Activated CD4-positive, alpha-beta T cell treated with anti-CD3 and anti-CD28 coated beads, Interleukin-2, amount 10 ng/mL, durations not matched to agents 24 days and 14 days (primary cell): ENCODE measurements at places on chromosomes 2 and 18.

DNA sequence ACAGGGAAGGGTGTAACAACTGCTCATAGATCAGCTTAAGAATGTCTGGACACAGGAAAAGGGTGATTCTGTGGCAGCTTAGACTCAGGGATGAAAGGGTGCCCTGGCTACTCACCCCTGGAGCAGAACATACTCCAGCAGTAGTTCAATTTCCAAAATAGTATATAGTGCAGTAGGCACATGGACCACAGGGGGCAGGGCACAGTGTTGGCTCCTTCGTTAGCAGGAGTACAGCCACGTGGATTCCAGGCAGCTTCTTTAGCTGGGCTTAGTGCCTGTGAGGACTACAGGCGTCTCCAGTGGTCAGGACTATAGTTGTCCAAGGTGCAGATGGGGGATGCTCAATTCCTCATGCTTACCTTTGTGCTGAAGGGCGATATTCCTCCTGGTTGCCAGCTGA, 277.5 kb upstream of the DDX18 start:
- no peak for DNase-seq

- DNase-seq: peak; percentile 90
These were observed 128.0 kb upstream of the GYPC start for GRCh38 chr2:126527836-126528490.

DNA sequence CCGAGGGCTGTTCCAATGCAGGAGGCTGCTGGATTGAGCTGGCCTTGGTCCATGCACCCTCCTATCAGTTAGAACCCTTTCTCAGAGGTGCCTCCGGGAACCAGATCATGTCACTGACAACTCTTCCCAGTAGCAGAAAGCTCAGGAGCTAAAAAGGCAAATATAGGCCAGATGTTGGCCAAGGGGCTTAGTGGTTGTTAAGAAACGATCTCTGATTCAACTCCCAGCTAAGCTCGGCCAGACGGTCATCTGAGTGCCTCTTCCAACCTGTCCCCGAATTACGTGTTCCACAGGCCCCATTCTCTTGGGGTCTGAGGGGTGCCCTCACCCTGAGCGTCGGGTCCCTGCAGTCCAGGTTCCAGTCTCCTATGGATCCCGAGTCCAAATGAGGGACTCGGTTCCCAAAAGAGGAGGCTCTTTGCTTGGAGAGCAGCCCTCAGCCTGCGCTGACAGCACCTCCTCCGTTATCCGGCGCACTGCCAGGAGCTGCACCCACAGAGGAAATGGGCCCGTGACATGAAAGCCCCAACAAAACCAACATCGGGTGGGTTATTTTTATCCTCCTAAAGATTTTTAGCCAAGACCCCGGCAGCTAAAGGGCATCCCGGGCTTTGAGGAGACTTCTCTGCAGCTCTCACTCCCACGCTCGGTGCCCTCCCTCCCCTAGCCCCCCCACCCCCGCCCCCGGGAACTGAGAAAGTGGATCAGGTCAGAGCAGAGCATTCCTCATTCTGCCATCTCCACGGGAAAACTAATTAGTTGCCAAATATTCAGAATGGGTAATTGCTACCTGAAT, 106.6 kb upstream of the ID2 start:
- peak; percentile 81 for DNase-seq

DNA sequence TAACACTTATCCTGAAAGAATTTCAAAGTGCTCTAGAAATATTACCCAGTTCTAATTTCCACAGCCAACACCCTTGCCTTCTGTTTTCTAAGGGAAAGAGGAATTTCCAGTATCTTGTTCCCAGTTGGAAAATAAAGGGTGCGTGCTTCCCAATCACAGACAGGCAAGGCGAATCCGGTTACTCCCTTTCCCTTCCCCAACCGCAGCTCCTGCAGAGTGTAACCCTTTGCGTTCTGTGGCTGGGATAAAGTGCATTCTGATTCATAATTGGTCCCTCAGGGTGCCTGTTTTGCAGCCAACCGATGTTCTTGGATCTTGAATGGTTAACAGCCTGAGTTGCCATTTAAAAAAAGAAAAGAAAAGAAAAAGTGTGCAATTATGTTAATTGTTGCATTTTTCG, 40.6 kb upstream of the PGAP1 start:
- DNase-seq: no peak

DNA sequence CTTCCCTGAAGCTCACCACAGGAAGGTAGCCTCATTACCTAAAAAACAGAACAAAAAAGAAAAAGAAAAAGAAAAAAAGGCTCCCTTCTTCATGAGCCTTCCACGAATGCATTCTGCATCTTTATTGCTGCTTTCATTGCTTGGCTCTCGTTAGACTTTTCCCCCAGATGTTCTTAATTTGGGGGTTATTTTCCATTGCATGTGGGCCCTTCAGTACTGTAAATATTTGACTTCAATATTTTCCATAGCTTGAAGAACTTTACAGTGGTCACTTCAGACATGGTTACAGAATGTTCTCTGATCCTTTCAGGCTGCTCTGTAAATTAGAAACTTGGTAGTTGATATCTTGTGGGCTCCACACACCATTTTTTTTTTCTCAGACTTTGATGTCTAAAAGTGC, 65.6 kb upstream of the COPS8 start:
- no peak for DNase-seq

GRCh38 chr2:166057370-166058164, 70.3 kb downstream of the SCN1A start:
- DNase-seq: no peak

- DNase-seq: no peak
These were observed 209.8 kb downstream of the DCDC2C start for GRCh38 chr2:3913166-3913565.

- DNase-seq: peak; percentile 67
These were observed 75.3 kb upstream of the RIOK3 start for GRCh38 chr18:23377669-23378301.

GRCh38 chr18:59719544-59720181, 22.4 kb upstream of the CCBE1 start:
- no peak for DNase-seq

DNA sequence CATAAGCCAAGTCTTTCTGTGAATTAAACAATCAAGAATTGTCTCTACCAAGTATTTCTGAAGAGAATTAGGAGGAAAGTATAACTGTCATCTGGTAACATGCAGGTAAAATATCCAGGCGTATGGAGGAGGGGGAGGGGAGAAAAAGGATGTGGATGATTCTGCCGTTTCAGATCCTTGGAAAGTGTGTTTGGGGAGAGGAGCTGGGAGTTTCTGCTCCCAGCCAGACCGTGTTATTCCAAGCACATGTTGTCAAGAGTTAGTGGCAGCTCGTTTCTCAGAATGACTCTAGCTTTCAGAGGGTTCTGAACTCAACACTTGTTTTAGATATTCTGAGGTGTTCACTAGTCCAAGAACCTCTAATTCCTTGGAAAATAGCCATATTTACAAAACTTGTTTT, 137.6 kb downstream of the FAM124B start:
- no peak for DNase-seq

GRCh38 chr2:145587922-145588321, 1068.0 kb upstream of the ZEB2 start:
- DNase-seq: no peak

DNA sequence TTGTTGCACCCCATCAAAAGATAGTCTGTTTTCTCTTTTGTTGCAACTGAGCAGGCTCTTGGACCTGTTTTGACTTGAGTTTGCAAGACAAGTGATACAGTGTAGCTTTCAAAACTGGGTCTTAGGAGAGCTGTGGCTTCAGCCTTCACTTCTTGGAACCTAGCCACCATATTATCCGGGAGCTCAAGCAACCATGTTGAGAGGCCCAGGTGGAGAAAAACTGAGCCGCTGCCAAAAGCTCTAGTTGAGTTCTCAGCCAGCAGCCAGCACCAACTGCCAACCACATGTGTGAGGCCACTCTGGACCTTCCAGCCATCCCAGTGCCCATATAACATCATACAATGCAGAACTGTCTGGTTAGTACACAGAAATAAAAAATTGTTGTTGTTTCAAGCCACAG, 5.4 kb downstream of the CACNB4 start:
- no peak for DNase-seq

- DNase-seq: no peak
These were observed 20.4 kb downstream of the TPRKB start for GRCh38 chr2:73716543-73717250.

DNA sequence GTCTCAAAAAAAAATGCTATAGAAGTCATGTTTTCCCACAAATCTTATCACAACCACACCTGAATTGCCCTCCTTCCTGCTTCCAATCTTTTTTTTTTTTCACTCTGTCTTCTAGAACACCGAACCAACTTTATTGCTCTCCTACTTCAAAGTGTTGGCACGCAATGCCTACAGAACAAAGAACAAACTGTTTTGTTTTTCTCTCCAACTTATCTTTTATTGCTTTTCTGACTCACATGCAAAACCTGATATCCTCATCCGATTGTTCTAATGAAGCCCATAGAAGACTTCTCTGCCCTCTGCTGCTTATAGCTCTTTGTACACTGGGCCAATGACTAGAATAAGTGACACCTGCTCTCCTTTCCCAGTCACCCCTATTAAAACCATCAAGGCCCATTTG, 602.8 kb downstream of the EPHA4 start:
- DNase-seq: no peak

DNA sequence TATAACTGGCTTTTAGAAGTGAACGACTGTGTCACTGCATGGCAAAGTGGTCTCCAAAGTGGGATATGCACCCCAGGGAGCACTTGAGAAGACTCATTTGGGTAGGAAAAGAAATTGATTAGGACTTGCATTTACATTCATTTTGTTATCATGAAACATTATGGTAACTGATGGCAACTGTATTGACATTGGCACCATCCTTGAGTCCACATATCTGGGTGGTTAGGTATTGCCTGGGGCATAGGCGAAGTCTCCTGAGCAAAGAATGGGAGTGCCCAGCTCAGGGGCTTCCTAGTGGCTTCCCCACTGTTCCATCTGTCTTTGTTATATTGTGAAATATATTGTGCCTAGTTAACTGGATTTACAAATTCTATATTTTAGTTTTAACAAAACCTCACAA, 29.2 kb downstream of the SPATS2L start:
- no peak for DNase-seq

DNA sequence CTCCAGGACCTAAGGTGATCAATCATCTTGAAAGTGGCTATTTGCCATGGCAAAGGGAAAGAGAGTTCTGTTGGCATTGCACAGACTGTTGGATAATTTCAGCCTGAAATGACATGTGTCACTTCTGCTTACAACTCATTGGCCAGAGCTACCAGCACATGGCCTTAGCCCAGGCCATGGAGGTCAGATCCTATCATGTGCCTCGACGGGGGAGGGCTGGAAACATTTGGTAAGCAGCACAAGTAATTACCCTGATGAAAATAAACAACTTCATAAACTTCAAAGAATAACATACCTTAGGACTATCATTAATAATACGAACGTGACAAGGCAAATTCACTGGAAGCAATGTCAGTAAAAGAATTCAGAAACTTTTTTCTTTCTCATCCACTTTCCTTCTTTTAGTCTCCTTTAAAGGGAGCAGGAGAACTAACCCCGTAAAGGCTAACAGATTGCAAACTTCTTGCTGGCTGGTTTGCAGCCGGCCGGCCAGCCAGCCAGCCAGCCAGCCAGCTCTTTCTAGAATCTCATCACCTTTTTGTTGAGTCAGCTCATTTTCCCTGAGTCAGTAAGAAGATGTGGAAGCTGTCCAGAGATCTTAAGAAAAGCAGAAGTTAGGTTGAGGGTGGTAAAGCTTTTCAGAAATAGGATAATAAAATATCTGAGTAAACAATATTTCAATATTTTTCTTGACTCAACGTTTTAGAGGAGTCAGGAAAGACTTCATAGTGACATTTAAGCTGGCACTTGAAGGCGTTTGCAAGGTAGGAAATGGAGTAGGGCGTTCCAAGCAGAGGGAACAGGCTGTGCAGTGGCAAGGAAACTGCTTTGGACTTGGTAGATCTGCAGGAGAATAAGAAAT, 31.9 kb downstream of the CNRIP1 start:
- no peak for DNase-seq

DNA sequence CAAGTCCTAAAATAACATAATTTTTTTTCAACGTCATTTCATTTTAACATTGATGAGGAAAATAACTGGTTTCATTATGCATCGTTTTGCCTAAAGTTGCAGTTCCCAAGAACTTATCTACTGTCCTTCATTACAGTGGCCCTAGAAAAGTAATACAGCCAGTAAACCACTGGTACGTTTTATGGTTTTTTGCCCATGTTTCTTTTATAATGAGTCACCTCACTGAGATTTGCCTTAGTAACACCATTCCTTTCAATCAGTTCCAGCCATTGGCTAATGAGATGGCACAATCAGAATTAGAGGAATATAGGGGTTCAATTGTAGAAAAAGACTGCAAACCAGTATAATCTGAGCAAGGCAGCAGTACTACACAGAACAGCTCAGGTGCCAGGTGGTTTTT, 422.6 kb upstream of the LYPD1 start:
- peak; percentile 12 for DNase-seq

DNA sequence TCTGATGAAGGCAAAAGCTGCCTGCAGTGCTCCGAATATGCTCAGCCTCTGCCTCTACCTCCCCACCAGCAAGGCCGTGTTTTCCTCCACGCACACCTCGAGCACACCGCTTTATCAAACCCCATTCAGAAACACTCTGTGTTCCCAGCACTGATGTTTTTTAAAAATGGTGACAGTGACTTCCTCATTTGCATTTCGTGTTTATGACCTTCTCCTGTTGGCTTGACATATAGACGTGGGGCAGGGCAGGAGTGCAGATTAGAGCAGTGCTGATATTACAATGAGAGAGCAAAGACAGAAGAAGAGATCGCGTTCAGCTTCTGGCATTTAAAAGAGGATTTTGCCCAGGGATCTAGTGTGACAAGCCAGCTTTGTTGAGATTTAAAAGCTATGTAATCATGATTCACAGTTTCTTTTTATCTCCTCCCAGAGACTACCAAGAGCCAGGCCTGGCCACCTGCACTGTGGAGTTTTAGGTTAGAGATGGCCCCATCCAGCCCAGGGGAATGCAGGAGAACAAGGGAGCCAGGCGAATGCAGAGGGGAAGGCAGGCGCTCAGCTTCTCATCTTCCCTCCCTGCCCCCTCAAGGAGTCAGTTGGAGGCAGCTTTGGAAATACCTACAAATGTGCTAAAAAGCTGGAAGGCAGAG, 61.5 kb upstream of the NEDD4L start:
- no peak for DNase-seq

- DNase-seq: no peak
These were observed 180.9 kb downstream of the TRABD2A start for GRCh38 chr2:84700006-84700405.

- DNase-seq: no peak
These were observed 12.1 kb downstream of the EPHA4 start for GRCh38 chr2:221559991-221560390.
